ENCODE measurements at places on chromosomes 4 and X.

GRCh38 chrX:69131886-69132285 lies 33.4 kb downstream of the PJA1 start:
- DNase-seq: no peak

DNA sequence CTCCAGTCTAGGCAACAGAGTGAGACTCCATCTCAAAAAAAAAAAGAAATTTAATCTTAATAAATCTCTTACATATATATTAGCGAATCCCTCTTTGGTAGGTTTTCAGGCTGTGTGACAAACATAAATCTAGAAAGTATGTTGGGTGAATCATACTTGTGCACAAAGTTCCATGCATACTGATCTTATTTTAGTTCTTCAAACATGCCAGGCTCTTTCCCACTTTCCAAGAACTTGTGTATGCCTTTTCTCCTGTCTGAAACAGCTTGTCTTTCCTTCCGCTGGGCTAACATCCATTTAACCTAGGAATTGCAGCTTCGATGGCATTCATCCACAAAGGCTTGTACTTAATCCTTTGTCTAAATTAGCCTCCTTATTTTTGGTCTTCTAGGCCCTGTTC lies 156.6 kb upstream of the CASK start:
- no peak for DNase-seq

- DNase-seq: no peak
Measured at GRCh38 chr4:36214735-36215485, 29.4 kb downstream of the ARAP2 start.

GRCh38 chrX:150701377-150701776 lies 8.2 kb downstream of the MTMR1 start:
- no peak for DNase-seq

GRCh38 chr4:3478446-3479357 lies 15.6 kb downstream of the DOK7 start:
- DNase-seq: no peak

GRCh38 chr4:83221897-83222441 lies 62.6 kb downstream of the COQ2 start:
- no peak for DNase-seq

Data from C1 segment of cervical spinal cord (tissue), 14 donors.